ENCODE measurements at places on chromosomes 4 and X.

GRCh38 chr4:40361338-40361737, 26.2 kb downstream of the CHRNA9 start:
- DNase-seq = no peak

- no peak for DNase-seq
Observed at GRCh38 chr4:140004549-140004895, 149.5 kb downstream of the MAML3 start.

DNA sequence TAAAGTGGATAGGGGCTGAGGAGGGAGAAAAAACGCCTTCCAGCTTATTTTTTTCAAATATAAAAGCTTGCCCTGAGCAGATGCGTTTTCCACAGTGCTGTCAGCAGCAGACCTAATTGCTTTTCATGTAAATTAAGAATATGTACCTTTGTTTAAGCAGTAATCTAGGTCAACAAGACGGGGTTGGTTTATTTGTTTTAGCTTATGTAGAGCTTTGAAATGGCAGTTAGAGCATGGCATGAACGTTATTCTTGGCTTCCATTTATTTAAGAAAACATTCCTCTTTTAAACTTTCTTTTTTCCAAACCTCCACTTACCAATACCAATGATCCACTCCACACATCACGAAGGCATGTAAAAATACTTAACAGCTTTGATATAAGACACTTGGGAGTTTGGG, 220.3 kb upstream of the TENM3 start:
- DNase-seq = no peak

- no peak for DNase-seq
Observed at GRCh38 chrX:149060921-149061320, 444.2 kb downstream of the IDS start.

DNA sequence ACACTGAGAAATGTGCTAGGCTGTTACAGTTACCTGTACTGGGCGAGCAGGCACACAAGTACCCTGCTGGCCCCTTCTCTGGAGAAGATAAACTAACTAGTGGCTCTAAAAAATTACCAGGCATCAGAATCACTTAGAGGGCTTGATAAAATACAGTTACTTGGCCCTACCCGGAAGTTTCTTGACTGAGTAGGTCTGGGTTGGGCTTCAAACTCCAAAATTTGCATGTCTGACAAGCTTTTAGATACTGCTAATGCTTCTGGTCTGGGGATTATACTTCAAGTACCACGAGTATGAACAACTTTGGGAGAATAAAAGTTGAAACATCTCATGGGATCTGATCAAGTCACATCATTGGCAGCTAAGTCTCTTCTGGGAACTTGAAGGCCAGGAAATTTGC, 30.8 kb downstream of the CEP135 start:
- no peak for DNase-seq

DNA sequence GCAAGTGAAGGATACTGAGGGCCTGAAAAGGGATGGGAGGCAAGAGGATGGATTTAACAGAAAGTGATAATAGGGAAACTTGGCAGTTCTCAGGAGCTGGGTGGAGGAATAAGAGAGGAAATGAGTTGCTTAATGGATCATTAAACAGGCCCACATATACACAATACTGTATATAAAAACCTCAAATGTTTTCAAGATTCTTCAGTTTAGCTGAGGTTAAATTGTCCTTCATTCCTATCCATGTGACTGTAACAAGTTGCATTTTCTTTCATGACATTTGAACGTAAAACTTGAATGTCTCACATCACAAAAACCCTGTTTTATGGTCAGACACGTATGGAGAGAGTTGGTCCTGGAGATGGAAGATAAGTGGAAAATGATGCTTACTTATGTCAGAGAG, 76.5 kb upstream of the PLAC8 start:
- DNase-seq = no peak

- DNase-seq = no peak
Observed at GRCh38 chrX:11867610-11868345, 109.7 kb downstream of the MSL3 start.

DNA sequence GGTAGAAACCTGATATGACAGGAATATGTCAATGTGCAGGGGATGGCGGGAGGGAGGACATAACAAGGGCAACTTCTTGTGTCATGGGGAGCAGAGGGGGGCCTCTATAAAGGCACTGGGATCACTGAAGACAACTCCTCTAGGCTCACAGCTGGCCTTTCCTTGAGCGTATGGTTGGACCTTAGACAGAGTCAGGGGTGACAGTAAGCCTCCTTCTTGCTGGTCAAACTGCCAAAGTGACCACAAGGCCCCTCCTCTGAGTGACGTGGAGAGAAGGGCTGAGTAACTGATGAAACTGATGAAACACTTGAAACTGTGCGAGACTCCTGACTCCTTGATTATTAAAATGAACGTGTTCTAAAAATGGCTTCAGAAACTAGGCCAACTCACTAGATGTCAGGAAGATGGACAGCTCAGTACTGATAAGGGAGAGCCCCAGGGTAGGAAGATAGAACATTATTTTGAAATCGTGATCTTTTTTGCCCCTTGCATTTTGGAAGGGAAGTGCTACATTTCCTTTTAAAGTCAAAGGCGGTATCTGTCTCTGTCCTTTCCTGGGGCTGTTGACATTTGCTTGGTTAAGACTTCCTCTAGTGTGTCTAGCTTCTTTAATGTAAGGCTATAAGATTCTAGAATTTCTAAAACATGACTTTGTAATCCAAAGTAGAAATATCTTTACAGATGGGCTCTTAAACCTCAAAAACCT, 1.6 kb downstream of the RAB33A start:
- DNase-seq = no peak

DNA sequence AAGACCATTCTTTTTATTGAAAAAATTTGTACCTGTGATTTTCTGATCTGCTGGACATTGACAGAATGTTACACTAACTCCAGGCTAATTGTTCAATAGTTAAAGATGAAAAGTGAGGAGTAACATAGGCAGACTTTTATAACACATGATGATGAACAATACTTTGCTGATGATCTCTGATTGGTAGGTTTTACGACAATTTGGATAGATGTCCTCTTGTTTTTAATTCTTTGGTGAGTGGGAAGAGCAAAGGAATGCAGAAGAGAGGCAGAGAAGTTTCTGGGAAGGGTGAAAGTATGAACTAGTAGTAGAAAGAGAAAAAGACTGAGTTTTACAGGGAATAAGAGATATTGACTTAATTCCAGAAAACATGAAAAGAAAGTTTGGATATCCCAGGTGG, 267.3 kb upstream of the HAND2 start:
- no peak for DNase-seq

DNA sequence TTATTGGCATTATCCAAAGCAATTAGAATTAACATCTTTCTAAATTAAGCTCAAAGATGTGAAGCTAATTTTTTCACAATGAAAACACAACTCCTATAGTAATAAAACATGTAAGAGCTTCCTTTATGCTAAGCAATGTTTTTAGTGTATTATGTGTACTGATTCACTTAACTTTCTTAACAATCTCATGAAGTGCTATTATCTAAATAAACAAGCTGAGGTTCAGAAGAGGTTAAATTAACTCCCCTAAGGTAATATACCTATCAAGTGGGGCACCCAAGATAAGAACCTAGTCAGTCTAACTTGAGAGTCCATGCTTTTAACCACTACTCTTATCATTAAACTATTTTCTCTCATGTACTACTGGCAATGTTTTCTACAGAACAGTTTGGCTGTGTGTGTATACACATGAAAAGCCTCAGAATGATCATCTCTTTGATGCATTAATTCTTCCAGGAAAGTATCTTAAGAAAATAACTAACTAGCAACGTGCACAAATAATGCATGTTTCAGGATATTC, 13.6 kb downstream of the G3BP2 start:
- DNase-seq = no peak

DNA sequence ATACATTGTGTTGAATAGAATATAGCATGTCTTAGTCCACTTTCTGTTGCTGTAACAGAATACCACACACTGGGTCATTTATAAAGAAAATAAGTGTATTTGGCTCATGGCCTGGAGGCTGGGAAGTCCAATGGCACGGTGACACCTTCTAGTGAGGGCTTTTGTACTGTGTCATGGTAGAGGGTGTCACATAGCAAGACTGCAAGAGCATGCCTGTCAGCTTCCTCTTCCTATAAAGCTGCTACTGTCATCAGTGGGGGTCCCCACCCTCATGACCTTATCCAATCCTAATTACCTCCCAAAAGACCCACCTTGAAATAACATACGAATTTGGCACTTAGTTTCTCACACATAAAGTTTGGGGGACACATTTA, 193.2 kb downstream of the PTTG2 start:
- DNase-seq = no peak

Measured in CMK (cell line).